ENCODE measurements at places on chromosomes 3 and 15. TPM values are rescaled to one million over a fixed set of nuclear protein-coding genes. Genes with fewer than 3 reads are reported as not detected.

DNA sequence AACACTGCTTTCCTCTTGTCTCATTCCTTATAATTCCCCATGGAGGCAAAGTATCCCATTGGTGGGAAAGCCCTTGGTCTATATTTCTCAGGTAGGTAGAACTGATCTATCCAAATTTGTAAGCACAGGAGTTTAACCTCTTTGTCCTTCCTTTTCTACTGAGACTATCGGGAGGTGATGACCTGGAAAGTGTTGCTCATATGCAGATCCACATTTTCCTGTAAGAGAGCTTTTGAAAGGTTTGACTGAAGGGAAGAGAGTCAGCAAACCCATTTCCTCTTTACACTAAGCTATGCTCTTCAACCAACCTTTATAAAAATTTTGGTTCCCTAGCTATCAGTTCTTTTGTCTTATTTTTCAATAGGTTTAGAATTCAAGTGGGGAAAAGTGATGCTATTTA lies 200.7 kb downstream of the TIGIT start:
- DNase-seq = no peak

- no peak for DNase-seq
Observed at GRCh38 chr3:33046521-33046920, 50.4 kb downstream of the GLB1 start.

DNA sequence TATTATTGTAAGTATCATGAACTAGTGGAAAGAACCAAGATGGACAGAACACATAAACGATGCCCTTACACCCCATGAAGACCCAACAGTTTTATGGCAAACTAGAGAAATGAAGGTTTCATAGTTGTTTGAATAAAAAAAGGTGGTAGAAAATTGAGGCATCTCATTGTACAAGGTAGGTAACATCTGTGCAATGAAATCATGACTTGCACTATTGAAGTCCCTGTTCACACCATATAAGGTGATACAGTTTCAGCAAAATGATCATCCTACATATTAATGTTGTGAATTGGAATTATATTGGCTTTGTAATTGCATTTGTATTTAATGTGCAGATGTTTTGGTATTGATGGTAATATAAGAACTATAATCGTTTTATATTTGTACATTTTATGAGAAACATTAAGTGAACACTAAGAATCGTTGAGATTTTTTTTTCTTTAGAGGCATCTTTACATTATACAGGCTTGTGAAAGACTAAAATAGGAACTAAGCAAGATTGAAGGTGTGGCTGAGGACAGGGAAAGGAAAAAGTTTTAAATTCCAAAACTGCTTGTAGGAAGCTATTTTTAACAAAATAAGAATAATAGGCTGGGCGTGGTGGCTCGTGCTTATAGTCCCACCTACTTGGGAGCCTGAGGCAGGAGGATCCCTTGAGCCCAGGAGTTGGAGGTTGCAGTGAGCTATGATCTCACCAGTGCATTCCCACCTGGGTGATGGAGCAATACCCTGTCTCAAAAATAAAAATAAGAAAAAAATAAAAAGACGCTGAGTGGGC lies 48.5 kb downstream of the CGNL1 start:
- no peak for DNase-seq

DNA sequence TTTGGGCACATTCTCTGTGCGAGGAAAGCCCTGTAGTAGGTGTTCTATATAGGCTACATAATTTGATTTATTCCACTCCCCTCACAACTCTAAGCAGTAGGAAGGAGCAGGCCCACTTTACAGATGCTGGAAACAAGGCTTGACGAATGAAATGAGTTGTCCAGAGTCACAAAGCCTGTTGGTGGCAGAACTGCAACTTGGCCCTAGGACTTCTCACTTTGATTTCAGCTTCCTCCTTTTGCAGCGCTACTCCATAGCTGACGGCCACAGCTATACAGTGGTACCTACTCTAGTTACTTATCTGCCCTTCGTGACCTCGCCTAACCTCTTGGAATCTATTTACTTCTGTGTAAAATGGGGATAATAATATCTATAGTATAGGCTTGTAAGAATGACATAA lies 2.5 kb upstream of the IRAK2 start:
- no peak for DNase-seq

- no peak for DNase-seq
Observed at GRCh38 chr15:60528530-60528929, 49.6 kb upstream of the ICE2 start.

ZNF717 gene
- total RNA-seq = 15.1 TPM

CCDC54 gene
- total RNA-seq = not detected

Data from H9 (cell line).